ENCODE measurements at places on chromosomes 2 and 18.

DNA sequence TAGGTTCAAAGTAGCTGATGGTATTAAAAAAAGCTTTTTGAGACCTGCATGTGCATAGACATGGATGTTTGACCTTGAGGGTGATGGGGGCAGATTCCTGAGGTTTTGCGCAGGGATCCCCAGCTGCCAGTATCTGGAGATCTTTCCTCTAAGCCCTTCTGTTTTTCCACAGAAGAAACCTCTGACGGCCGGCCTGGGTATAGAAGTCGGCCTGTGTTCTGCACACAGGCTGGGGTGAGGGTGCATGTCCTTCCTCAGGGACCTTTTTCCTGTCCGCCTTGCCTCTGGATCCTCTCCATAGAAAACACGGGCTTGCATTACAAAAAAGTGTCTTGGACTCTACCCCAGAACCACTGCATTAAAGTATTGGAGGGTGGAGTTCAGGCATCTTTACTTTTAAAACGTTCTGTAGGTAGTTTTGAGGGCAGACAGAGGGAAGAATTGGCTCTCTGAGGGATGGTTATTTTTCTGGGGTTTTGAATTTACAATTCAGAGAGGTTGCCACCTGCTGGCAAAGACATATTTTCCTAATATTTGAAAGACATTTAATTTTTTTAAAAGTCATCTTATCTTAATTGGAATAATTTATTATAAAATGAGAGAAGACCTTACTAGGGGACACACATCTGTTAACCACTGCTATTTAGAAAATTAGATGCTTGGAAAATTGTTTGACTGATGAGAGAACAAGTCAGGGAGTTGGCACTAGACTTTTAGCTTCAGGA, 350.6 kb downstream of the DCDC2C start:
- no peak for DNase-seq

- no peak for DNase-seq
Measured at GRCh38 chr18:59744271-59744721, 47.1 kb upstream of the CCBE1 start.

- DNase-seq = no peak
Measured at GRCh38 chr18:3538954-3539617, 89.1 kb downstream of the TGIF1 start.

DNA sequence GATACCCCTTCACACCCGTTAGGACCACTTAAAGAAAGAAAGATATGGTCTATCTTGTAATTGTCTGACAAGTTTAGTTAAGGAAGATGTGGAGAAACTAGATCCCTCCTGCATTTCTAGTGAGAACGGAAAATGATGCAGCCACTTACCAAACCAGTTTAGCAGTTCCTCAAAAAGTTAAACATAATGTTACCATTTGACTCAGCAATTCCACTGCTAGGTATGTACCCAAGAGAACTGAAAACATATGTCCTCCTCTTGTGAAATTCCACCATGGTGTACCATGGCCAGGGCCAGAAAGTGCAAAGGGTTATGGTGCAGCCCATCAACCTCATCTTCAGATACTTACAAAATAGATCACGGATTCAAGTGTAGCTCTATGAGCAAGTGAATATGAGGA, 79.0 kb upstream of the ID2 start:
- no peak for DNase-seq

- DNase-seq = no peak
Measured at GRCh38 chr2:42742740-42743658, 20.9 kb downstream of the OXER1 start.
